ENCODE measurements at places on chromosomes 1 and 21.

- DNase-seq = peak; percentile 56
These were observed 61.5 kb upstream of the WLS start for GRCh38 chr1:68293609-68294366.

DNA sequence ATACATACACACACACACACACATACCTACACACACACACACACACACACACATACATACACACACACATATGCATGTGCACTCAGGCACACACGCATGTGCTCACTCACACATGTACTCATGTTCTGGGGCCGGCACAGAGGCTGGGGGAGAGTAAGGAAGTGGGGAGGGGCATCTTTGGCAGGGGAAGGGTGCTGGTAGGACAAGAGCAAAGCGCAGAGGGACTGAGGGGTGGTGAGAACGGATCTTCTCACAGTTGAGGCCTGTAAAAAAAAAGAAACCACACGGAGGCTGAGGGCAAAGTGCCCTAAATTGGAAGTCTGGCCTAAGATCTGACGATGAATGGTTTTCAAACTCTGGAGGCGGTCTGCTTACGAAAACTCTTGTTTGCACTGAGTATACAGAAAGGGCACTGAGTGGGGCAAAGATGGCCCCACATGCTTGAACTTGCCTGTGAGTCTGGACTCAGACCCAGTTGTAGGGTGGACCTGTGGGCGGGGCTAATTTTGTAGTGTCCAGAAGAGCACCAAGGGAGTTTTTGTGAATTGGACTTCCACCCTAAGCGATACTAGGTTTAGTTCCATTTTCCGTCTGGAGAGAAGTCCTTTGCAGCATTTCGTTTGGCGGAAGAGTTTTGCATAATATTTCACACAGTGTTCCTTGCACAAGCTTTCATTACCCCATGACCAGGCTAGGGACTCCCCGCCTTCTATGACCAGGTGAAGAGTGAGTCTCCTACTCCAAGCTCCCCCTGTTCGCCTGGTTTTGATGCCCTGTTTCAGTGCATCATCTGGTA, 79.3 kb upstream of the LYST start:
- DNase-seq = no peak

- DNase-seq = peak; percentile 34
These were observed 137.3 kb downstream of the NAV1 start for GRCh38 chr1:201676197-201676596.

GRCh38 chr1:67863637-67864036, 30.4 kb upstream of the GNG12 start:
- no peak for DNase-seq

GRCh38 chr1:197145446-197146024, 934 bp downstream of the ASPM start:
- no peak for DNase-seq

DNA sequence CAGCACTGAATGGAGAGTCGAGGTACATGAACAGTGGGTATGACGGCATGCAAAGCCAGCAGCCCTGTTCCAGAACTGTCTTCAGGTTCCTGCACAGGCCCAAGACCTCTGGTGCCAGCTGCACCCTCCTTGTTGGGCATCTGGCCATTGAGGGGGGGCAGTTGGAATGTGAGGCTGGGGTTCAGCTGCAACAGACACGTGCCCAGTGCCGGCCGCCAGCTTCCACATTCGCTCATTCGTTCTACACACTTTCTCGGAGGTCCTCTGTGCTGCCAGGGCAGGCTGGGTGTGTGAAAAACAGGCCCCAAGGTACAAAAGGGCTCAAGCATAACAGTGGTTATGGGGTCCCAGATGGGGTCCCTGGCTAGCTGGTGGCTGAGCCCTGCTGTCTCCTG, 37.9 kb upstream of the SLC19A1 start:
- DNase-seq = no peak

DNA sequence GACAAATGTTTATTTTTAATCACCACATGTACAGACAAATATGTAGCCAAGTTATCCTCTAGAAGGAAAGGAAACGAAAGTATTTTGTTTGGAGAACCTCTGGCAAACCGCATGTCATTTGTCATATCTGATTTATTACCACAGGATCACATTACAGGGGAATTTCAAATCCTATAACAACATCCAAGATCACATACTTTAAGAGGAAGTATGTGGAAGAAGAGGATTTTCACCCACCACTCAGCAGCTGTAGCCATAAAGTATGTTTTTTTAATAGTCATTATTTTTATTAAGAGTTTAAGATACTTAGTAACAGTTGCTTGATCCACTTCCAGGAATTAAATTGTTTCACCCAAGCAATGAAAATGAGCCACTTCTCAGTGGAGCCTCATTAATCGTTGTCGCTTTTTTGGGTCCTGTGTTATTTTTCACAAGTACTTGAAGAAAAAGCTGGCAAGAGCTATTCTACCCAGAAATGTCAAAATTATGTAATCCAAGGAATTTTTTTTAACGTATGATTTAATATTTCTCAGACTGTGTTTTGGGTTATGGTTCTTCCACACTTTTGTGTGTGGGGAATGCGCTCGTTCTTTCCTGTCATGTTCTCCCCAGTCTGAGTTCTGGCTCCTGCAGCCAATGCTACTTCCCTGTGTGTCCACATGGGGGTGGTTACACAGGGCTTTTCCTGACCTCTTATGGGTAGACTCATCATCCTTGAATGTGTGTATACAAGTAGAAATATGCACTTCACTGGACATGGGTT, 6.9 kb downstream of the SERTAD4 start:
- peak; percentile 85 for DNase-seq

- no peak for DNase-seq
These were observed 295.8 kb downstream of the LTN1 start for GRCh38 chr21:28696844-28697410.

- no peak for DNase-seq
These were observed 10.0 kb downstream of the EDARADD start for GRCh38 chr1:236403905-236404696.

- no peak for DNase-seq
These were observed 1.9 kb downstream of the TAL1 start for GRCh38 chr1:47229886-47230691.
